ENCODE measurements at places on chromosomes 16 and 17.

- no peak for DNase-seq
Measured at GRCh38 chr17:8451933-8452614, 16.4 kb downstream of the NDEL1 start.

- DNase-seq = no peak
Measured at GRCh38 chr16:66591018-66591417, 11.8 kb downstream of the CMTM2 start.

- DNase-seq = no peak
Measured at GRCh38 chr17:71398800-71399219, 722.0 kb upstream of the SOX9 start.

DNA sequence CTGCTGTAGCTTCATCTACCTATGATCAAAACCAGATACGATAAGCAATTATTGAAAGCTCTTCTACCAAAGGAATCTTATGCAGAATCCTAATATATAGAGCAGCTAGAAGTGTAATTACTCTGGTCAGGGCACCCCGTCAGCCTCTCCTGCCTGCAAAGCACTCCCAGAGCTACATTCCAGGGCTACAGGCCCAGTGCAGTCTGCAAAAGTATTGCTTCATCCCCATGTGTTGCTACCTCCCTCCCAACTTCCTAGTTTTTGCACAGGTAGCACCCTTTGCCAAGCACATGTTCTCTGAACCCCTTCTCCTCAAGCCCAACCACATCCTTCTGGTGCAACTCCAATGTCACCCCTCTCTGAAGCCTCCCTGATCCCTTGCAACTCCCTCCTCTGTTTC, 7.0 kb downstream of the CES5A start:
- no peak for DNase-seq

DNA sequence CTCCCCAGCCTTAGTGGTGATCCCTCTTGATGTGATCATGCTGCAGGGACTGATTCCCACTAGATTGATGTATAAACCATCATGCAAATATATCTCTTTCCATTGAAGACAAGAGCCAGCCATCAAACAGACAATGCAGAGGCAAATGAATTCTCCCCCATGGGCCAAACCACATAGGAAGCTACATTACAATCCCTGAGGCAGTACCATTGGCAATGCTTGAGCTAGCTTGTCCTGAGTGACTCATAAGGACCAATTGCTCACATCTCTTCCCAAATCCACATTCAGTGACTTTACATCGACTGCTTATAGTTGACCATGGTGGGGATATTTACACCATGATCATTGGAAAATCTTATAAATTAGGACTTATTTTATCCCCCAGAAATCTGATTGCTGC, 242.2 kb downstream of the SHISA9 start:
- no peak for DNase-seq

DNA sequence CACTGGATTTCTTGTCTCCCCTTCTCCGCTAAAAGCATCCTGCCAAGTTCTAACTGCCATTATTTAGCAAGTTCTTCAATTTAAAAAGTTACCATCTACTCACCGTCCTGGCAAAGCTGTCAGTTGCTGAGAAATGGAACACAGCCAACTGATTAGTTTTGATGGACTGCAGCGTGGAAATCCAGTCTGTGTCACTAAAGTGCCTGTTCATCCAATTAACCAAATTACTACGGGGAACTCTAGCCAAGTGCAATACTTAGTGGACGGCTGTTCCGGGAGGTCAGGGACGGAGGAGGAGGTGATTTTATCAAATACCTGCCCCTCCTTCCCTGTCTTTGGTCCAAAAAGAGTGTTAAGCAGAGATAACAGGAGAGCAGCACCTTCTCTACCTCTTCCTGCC, 260.7 kb downstream of the MAF start:
- DNase-seq = no peak

- no peak for DNase-seq
Measured at GRCh38 chr16:6913566-6913965, 419.1 kb upstream of the RBFOX1 start.

GRCh38 chr17:82486231-82487094, 27.9 kb downstream of the NARF start:
- no peak for DNase-seq

- no peak for DNase-seq
Measured at GRCh38 chr17:59154292-59154720, 680 bp downstream of the SKA2 start.
